Activated CD4-positive, CD25-positive, alpha-beta regulatory T cell (primary cell): ENCODE measurements at places on chromosomes 1 and 21.

DNA sequence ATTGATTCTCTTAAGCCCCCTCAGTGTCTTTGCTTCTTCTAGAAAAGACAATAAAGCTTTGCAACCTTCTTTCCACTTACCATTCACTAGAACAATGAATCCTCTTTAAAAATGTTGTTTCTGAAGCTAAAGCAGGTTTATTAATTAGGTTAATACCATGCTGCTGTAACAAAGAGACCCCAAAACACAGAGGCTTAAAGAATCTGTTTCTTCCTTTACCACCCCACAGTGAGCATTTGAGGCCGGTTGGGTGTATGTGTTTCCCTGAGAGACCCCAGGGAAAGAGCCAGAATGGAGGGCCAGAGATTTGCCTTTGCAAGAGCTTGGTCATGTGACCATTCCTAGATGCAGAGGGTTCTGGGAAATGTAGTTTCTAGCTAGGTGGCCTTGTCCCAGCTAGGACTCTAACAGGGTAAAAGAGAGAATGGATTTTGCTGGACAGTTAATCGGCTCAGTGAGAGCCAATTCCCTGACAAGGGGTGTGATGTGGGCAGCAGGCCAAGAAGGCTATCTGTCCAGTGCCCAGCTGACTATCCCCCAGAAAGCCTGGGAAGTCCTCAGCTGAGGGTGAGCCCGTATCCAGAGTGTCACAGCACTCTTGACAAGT, 191.8 kb upstream of the TMEM51 start:
- DNase-seq, result no peak

- DNase-seq, result no peak
Measured at GRCh38 chr1:28934676-28935075, 20.3 kb downstream of the EPB41 start.

DNA sequence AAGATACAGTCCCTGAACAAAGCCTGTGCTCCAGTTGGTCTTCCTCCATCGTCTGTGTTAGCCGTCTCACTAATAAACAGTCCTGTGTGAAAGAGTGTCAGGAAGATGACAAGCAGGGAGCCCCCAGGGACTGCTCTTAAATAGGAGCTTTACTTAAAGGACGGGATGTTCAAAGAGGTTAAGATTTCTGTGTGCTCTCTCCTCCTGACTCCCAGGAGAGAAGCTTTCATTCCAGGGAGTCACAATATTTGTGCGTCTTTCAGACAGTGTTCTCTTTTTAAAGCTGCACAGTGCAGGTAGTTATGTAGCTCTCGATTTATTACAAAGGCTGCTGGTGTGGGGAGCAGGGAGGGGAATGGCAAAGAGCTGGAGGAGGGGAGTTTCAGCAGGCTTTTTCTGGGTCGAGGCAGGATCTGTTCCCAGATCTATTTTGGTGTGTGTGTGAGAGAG, 43.5 kb downstream of the STYXL2 start:
- DNase-seq, result no peak

- DNase-seq, result no peak
Measured at GRCh38 chr21:34836103-34836932, 167.5 kb downstream of the CLIC6 start.
